ENCODE measurements at places on chromosomes 2 and 18.

- no peak for DNase-seq
Observed at GRCh38 chr2:23204685-23205242, 180.2 kb upstream of the KLHL29 start.

- no peak for DNase-seq
Observed at GRCh38 chr2:157301307-157301706, 24.3 kb downstream of the ERMN start.

DNA sequence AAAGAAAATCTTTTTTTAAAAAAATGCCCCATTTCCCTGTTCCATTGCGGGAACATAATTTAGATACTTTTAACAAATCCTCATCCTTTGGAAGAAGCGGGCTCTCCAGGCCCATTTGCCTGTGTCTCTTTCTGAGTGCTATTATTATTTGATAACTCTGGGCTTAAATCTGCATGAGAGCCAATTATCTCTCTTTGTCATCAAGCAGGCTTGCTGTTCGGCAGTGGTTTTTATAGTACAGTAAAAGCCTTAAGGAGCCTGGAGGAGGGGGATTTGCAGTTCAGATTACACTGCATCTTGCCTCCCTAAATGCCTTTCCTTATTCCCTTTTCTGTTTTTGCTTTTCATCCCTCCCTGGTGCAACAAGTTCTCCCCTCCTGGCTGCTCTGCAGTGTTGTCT, 50.6 kb downstream of the CELF4 start:
- DNase-seq = no peak

- DNase-seq = no peak
Observed at GRCh38 chr2:177889818-177890460, 182.6 kb downstream of the PDE11A start.

- no peak for DNase-seq
Observed at GRCh38 chr2:239913636-239914417, 111.3 kb downstream of the NDUFA10 start.

DNA sequence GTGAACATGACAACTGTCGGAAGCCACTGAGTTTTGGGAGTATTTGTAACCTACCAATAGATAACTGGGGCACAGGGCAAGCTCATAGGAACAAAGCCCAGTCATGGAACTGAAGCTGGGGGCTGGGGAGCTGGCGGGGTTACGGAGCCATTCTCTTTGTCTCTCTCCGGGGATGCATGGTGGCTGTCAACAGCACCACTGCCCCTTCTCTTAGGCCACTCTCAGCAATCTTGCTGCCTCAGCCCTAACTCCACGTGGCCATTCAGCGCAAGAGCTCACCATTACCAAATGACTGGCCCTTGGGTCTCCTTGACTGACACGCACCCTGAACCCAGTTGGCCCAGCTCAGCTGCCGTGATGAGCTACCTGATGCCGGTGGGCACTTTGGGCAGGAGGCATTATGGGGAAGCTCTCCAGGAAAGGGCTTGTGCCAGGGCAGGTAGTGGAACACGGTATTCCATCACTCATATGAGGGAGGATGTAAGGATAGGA, 33.6 kb upstream of the ODC1 start:
- DNase-seq = no peak

- DNase-seq = peak; percentile 43
Observed at GRCh38 chr2:172693037-172693436, 42.6 kb upstream of the RAPGEF4 start.

DNA sequence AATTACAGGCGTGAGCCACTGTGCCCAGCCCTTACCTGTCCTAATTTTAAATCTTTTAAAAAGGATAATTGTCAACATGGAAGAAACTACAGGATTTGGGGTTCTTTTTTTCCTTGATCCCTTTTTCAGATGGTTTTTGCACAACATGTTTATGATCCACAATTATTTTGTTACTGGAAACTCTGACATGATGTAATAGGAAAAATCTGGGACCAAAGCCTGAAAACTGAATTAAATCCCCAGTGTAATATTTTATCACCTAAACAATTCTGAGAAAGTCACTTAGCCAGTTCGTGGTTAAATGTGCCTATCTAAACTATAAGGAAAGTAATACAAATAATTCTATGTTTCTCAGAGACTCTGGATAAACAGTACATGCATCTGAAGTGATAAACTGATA, 1649.7 kb downstream of the LRP1B start:
- no peak for DNase-seq

DNA sequence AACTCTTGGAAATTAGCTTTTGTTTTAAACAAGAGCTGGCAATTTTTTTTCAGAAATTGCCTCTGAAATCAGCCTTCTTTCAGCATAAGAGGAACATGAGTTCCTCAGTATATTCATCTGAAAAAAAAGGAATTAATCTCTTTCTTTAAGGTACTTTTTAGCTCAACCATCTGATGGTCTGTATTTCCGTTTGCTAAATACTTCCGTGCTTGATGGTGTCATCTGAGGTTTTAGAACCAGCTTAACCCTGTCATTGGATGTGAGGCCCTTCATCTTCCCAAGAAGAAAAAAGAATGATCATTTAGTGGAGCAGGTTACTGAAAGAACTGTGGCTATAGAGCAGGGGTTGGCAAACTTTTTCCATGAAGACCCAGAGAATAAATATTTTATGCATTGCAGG, 175.0 kb downstream of the TRABD2A start:
- DNase-seq = no peak

DNA sequence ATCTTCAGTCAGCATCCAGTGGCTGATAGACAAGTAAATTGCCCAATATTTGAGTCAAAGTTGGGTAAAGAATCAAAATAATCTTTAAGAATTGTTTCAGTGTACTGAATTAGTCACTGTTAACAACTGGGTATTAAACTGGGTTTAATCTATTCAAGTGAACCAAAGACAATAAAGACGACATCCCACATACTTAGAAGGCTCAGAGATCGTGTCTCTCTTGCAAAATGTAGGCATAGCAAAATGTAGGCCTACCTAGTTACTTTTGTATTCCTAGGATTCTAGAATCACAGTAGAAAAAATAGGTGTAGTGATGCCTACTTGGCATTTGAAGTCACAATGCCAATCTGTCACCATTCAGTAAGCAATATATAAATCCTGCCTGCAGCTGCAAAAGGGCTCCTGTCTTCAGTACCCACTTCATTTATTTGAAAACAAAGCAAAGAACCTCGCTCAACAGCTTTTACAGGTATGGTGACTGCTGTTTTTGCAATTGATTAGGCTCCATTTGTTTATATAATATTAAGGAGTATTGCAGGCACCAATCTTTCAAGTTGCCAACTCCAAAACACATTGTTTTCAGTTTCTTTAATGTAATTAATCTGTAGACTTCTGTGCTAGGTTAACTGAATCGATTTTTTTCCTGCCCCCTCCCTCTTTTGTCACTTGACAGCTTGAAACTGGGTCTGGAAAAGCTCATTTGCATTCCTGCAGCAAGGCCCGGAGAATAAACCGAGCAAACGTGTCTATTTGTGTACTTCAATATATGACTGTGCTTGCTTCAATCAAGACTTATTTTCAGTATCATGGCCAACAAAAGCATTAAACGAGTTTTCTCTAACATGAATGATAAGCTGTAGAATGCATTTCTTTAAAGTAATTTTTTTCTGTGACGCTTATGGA, 1074.9 kb downstream of the TDRD15 start:
- DNase-seq = no peak

- no peak for DNase-seq
Observed at GRCh38 chr2:216008387-216008786, 5.0 kb downstream of the MREG start.

DNA sequence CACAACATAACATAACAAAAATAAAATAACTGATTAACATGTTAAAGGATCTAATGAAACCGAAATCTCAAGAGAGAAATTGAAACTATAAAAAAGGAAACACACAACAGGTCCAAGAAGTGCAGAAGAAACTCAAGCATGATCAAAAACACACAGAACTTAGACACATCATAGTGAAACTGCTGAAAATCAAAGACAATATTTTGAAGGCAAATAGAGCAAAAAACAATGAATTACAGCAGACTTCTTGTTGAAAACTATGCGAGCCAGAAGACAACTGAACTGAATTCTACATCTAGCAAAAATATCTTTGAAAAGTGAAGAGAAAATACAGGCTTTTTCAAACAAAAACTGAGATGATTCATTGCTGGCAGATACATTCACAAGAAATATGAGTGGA, 61.3 kb downstream of the UGP2 start:
- DNase-seq = no peak

- DNase-seq = no peak
Observed at GRCh38 chr18:39841482-39842365, 2113.3 kb upstream of the PIK3C3 start.

GRCh38 chr2:105593221-105593967, 151.3 kb upstream of the NCK2 start:
- DNase-seq = no peak

- no peak for DNase-seq
Observed at GRCh38 chr2:113268621-113269360, 9.9 kb downstream of the PAX8 start.

GRCh38 chr18:31736630-31737029, 24.1 kb downstream of the SLC25A52 start:
- DNase-seq = no peak

DNA sequence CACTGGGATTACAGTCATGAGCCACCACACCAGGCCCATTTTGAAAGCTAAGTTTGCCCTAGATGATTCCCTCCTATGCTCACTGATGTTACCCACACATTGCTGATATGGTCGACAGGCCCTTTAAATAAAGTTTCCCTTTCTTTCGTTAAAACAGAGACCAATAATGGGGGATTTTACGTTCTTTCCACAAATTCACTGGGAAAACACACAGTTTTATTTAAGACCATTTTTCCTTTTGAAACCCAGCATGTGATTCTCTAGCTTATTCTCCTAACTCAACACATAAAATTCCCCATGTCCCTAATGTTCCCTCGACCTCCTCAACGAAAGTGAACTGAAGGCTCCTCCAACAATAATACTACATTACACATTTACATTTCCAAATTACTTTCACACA, 223.2 kb downstream of the ANAPC1 start:
- no peak for DNase-seq

DNA sequence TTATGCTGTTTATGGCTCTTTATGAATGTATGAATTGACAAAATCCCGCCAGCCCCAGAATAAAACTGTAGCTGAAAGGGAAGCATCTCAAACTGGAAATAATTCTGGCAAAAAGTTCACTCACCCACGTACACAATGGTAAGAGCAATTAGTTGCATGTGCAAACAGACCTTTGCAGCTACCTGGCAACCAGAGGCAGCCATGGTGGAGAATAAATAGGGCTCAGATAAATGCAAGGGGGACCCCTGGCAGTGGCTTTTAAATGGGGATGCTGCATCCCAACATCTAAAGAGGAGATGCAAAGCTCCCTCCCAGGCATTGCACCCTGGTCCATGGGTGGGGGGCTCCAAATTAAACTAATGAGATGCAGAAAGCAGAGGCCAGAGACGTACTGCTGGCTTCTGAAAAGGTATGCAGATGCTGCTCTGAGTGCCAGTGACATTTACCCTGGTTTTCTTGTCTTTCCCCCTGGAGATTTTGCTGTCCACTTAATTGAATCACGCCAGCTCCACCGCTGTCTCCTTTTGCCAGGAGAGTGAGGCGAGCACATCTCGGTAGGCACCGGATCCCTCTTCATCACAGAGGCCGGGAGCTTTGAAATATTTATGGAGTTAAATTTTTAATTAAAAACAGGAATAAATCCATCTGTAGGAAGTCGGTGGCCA, 126.6 kb upstream of the NRP2 start:
- DNase-seq = no peak

DNA sequence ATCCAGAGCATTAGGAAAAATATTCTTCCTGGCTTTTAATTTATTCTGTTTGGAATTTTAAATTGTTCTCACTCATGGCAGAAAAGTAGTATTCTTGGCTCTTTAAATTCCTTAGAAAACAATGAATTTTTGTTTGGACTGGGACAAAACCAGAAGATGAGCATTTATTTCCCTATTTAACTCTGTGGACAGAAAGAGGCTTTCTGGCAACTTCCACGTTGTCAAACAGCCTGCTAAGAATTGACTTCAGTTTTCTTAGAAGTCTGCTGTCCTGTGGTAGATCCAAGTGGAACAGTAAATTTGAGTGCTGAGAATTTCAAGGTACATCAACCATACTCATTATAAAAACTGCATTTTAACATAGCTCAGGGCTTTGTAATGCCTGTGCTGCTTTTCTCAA, 83.8 kb downstream of the MGAT5 start:
- DNase-seq = no peak

- no peak for DNase-seq
Observed at GRCh38 chr18:3538456-3538855, 88.5 kb downstream of the TGIF1 start.

- DNase-seq = no peak
Observed at GRCh38 chr18:34710458-34710914, 388 bp downstream of the DTNA start.

- no peak for DNase-seq
Observed at GRCh38 chr2:182444170-182444569, 17.3 kb upstream of the PDE1A start.

GRCh38 chr2:174312581-174313234, 22.0 kb upstream of the SP9 start:
- no peak for DNase-seq

DNA sequence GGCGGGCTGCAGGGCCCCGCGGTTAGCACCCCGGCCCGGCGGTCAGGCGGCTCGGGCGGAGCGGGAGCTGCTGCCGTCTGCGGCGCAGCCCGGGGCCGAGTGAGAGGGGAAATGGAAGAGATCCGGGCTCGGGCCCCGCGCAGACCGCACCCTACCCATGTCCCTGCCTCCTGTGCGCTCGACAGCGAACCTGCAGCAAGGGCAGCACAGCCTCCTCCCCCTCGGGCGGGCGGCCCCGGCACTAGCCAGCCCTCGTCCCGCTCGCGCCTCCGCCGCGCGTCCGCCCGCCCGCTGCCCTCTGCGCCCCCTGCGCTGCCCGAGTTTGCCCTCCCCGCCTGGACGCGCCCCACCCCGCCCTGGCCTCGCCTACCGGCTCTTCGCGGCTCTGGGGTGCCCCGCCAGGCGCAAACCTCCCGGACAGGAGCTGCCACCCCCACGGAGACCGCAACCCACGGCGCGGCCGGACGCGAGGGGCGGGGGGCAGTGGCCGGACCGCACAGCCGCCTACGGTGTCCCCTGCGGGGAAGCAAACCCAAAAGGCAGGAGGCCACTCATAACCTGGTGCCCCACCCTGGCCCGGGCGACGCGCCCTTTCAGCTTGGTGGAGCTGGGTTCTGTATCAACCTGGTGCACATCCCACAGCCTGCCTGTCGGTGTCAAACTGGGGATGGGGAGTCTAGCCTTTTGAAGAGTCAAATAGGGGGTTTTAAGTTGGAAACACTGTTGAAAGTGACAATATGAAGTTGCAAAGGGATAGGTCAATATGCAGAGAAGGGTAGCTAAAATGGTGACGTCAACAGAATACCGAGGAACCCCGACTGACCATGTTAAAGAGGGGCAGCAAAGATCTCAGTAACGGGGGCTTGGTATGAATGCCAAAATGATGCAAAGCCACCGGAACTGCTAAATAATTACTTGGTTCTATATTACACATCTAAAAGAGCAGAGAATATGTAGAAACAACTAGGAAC, at the start of gene IHH:
Gene IHH, minus strand, starts transcription at position 101 of the 971 bp plus-strand sequence. CDS start 454 bp downstream, outside the sequence.
- no peak for DNase-seq

- no peak for DNase-seq
Observed at GRCh38 chr2:41924709-41925408, 123.0 kb upstream of the PKDCC start.

GRCh38 chr2:176851889-176852483, 360.6 kb upstream of the HNRNPA3 start:
- no peak for DNase-seq

All from stimulated activated CD4-positive, alpha-beta T cell treated with anti-CD3 and anti-CD28 coated beads, Interleukin-15, amount 100 ng/mL, for 48 hours (primary cell).